Activated CD8-positive, alpha-beta memory T cell treated with anti-CD3 and anti-CD28 coated beads, Interleukin-2, amount 50 U/mL, for 4 hours (primary cell): ENCODE measurements at places on chromosomes 6 and 20.

GRCh38 chr6:12011276-12012037 lies 655 bp upstream of the HIVEP1 start:
- peak; percentile 96 for DNase-seq

GRCh38 chr6:127115084-127115655 lies 3.3 kb upstream of the RSPO3 start:
- DNase-seq: no peak

- no peak for DNase-seq
Measured at GRCh38 chr6:145349950-145350510, 385.3 kb downstream of the EPM2A start.

- DNase-seq: no peak
Measured at GRCh38 chr6:129793447-129793846, 67.7 kb downstream of the TMEM244 start.

DNA sequence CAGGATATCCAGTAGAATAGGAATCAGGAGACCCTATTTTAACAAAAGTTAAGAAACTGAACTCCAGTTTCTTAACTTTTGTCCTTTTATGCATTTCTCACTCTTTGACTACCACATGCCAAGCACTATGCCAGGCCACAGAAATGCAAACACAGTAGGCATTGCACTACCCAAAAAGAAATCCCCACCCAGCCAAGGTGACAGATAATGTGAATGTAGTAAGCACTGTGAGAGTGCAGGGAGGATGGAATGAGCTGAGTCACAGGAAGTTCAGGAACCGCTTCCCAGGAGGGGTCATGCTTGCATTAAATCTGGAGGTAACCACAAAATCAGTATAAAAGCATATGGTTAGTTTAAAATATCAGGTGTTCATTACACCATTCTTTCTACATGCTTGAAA lies 20.1 kb upstream of the FAM83C start:
- DNase-seq: no peak

- no peak for DNase-seq
Measured at GRCh38 chr20:60046011-60046413, 87.8 kb downstream of the CDH26 start.

DNA sequence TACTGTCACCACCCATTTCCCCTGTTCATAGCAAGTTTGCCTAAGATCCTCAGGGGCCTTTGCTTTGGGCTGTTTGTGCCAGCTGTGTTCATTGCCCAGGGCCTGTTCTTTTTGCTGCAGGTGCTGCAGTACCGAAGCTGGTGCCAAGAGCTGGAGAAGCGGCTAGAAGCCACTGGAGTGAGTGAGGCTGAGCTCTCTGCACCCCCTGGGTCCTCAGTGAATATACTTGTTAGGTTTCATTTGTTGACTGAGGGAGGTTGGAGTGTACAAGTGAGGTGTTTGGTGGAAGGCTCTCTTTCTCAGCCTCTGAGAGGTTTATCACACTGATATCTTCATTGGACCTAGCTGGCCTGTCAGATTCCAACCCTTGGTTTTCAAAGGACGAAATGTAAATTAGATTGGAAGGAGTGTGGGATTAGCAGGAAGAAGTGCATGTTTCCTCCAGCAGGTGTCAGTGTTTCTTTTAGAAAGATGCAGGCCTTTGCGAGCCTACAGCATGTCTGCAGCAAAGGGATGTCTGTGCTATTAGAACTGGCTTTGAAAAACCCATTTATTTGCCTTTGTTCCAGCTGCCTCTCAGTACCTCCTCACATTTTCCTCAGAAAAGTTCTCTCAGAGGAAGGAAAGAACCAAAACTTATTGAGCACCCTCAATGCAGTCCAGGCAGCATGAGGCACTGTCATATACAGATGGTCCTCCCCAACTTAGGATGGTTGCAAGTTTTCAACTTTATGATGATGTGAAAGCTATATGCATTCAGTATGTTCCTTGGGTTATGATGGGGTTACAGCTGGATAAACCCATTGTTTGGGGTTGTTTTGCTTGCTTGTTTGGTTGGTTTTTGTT lies 8.3 kb downstream of the CEP250 start:
- DNase-seq: peak; percentile 45

DNA sequence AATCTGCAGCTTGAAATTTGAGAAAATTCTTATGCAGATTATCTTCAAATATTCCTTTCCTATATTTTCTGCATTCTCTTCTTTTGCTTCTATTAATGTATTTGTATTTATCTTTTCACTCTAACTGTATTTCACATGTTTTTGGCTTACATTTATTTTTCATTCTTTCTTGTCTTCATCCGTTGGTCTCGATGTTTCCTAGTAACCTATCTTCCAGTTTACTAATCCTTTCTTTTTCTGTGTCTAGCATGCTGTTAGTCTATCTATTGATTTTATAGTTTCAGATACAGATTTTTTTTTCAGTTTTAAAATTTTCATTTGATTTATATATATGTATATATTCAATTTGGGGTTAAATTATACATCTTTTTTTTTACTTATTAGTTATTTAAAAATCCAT lies 556.2 kb downstream of the RFPL4B start:
- DNase-seq: no peak

DNA sequence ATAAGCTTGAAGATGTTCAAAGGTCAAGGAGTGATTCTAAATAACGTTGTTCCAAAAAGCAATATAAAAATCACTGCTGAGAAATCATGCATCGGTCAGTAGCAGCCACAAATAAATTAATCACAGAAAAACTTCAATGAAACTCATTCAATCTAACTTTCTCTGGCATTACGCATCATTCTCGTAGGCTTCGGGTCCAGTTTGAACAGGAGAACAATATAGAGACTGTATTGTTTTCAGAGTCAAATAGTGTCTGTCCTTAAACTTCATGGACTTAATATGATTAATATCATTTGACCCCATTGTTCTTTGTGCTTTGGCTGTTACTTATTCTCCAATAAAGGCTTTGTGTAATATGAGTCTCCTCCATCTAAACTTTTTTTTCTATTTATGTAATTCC lies 200.4 kb downstream of the C6orf118 start:
- no peak for DNase-seq

DNA sequence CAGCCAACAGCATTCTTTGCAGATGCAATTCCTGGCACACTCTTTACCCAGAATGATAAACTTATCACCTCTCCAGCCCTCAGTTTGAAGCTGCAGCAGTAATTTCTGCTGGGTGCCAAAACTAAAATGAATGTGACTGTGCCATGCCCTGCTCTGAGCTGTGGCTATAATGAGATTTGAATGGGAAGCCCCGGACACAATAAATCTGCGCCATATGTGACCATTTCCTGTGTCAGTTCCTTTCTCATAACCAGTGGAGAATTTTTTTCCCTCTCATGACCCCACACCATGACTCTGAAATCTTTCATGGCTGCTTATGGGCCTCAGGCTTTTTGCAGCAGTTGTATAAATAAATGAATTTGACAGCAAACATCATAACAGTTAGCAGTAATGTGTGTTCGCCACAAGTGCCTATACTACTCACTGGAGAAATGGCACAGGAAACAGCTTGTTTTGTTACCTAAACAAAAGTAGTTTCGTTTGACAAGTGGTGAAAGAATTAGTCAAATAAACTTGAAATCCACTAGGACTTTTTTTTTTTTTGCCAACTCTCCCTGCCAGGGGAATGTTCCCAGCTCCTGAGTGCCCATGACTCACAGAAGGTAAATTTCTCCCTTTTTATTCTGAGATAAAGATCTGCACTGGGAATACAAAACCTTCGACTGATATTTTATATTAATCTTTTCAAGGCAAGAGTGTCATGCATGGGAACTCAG lies 408.4 kb downstream of the PKHD1 start:
- DNase-seq: no peak

DNA sequence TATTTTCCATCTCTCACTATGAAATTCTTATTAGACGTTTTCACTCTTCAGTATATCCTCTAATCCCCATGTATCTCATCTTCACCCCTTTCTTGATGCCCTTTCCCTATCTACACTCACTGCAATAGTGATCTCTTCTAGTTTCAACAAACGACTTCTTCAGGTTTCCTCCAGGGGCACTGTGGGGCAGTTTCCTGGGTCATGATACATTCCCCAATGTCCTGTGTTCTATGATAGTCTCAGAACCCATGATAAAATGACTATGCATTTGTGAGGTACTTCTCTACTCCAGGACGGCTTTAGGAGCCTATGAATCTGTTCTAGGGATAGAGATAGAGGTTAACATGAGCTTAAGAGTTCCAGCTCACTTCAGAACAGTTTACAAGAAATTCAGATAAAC lies 183.3 kb downstream of the FOXC1 start:
- no peak for DNase-seq

GRCh38 chr6:166440106-166440505 lies 57.4 kb upstream of the MPC1 start:
- DNase-seq: no peak

- peak; percentile 44 for DNase-seq
Measured at GRCh38 chr6:31791324-31792089, 4.0 kb downstream of the VARS1 start.

DNA sequence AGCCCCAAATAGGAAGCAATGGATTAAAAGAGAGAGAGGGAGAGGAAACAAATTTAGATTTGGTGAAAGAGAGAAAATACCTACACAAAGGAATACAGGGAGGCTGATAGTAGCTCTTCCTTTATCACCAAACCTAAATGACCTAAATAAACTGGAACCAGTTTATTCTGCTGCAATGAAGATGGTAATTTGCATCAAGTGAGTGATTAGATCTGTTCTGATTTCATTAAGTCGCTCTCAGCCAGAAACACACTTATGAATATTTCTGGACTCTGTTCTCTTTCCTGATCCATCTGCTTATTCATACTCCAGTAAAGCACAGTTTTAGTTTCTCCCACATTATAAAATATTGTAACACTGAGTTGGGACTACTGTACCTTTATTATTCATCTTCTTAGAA lies 83.4 kb upstream of the BMP5 start:
- DNase-seq: no peak

- DNase-seq: no peak
Measured at GRCh38 chr6:106757722-106758467, 128.5 kb downstream of the QRSL1 start.

DNA sequence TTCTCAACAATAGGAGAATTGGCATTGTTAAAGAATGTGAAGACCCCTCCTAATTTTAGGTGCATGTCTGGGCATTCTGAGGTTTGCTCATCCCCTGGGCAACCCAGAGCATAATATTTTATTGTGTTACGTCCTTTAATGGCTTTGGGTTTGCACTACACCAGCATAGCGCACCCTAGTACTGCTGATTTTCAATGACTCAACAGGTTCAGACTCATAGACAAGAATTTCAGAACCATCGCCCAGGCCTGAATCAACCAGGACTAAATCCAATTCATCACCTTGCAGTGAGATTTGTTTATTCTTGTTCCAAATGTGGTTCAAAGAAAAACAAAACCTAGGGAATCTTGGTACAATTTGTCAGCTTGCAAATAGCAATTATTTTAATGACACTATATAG lies 137.8 kb upstream of the PHACTR1 start:
- no peak for DNase-seq

DNA sequence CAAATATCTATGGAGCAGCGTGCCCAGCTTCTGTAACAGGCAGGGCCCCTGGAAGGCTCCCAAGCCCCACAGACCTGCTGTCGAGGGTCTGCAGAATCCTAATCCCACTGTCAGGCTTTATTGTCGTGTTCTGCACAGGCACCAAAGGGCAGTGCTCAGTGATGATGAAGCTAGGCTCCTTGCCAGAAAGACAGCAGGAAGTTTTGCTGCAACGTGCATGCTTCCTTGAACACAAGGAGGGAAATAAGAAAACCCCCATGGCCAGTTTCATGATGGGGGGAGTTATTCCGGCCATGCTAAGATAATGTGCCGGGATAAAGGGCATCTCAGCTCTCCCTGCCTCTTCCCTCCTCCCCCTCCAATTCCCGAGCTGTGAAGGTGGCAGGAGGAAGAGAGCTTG lies 109.4 kb upstream of the KCNG1 start:
- DNase-seq: no peak

DNA sequence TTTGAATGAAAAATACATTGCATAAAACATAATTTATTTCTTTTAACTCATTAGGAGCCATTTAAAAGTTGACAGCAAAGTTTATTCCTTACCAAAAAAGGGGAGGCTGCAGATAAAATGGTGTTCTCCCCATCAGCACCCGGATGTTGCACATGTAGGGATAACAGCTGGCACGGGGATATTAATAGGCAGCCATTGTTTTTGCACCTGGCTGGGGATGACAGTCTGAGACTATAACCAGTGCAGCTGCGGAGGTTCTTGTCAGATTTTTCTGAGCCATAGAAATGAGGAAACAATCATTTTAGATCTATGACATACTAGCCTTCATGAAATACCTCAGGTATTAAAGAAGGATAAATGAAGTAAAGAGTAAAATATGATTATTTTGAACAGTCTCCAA lies 20.1 kb upstream of the HECA start:
- no peak for DNase-seq

DNA sequence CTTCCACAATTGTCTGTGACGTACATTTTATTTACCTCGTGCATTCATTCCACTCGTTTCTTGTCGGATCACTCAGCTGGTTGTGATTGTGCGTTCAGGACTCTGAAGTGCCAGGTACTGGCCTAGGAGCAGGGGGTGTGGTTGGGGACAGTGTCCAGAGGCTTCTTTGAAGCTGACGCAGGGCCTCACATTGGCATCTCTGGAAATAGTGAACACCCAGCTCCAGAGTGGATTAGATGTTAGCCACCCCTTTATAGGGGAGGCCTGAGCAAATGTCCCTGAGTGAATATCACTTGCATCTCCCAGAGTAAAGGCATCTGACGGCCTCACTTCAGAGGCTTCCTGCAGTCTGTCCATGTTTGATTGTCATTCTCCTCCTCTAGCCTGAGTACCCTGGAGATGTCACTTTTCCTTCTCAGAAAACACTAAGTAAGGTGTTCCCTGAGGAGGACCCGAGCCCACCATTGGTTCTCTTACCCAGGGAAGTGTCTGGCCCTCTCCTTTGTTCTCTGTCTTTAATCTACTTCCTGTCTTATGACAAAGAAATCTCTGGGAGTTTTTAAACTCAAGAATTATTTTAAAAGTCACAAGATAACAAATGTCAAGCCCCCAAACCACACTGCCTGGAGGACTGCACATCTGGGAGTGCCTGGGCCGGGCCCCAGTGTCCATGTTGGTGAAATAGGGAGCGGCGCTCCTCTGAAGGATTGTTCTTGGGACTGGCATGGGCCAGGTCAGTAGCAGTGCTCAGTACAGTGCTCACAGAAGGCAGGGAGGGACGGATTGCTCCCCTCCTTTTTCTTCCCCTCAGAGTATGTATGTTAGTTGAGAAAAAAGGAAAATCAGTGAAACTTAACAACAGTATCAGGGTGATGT lies 10.8 kb downstream of the STX16 start:
- DNase-seq: no peak

GRCh38 chr6:105087571-105088211 lies 92.1 kb downstream of the POPDC3 start:
- DNase-seq: no peak
